ENCODE measurements at places on chromosomes 6 and 20.

DNA sequence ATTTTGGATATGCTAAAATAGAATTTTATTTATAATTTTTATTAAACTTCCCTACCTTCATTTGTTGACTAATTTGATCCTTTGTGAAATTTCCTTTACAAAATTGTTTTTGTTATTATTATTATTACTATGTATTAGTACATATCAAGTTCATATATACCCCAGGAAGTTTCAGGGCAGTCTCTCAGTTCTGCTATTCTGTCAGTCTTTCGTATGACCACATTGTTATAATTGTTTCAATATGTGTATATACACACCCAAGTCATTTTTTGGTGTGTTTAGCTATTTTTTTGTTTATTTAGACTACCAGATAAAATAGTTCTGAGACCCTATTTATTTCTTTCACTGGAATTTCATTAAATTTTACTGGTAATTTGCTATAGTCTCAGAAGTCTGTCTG lies 72.1 kb downstream of the NKAIN2 start:
- no peak for DNase-seq

DNA sequence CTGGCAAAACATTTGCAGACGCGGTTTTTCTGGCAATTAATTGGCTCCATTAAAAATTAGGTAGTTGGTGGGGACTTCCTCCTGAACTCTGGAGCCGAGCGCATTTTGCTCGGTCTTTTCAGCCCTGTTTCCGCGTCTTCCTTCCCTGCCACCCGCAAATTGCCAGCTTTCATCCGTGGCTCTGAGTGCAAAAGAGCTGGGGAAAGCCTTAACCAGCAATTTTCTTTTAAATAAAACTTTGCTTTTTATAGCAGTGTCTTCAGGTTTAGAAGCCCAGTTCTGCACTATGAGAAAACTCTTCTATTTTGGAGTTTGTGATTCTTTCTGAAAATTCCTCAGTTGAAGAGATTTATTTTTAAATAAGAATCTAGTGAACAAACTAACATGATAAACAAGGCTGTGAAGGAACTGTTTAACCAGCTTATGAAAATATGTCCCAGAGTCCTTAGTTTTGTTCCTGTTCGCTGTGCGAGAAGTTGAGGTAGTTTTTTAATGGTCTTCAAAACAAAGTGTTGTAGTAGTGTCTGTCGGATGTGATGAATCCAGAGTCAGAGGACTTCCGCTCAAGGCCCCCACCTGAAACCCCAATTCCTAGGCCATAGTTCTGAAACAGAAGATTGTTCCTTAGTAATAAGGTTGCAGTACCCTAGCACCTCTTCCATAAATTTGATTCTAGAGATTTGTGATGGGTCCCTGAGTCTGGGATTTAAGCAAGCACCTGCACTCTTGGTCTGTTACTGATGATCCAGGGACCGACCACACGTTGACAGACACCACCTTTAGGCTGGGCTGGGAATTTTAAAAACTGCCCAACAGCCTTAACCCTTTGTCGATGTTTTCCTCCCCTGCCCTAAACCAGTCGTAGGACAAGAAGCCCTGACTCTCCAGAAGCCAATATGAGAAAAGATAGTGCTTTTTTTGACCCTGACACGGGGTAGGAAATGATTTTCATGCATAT lies 950 bp downstream of the KCTD20 start:
- peak; percentile 13 for DNase-seq

GRCh38 chr6:137155830-137156229 lies 17.6 kb downstream of the IL22RA2 start:
- no peak for DNase-seq

- no peak for DNase-seq
These were observed 7.3 kb downstream of the VPS16 start for GRCh38 chr20:2847802-2848201.

DNA sequence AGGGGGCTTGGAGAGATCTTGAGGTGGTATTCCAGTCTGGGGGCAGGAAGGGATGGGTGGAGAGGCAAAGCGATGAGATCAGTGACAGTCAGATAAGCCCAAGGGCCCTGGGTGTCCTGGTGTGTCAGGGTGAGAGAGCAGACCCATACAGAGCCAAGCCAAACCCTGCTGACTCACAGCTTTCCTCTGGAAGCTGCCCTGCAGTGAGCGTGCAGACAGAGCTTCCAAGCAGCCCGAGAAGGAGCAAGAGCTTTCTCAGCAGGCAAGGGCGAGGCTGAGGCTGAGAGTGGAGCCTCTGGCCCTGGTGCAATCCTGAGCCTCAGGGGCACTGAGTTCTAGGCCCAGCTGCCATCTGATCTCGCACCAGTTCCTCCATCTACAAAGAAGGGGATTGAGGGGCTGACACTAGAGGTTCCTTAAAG lies 91.1 kb upstream of the HIVEP1 start:
- no peak for DNase-seq

GRCh38 chr6:142746524-142746923 lies 198.5 kb downstream of the HIVEP2 start:
- no peak for DNase-seq

- DNase-seq: no peak
These were observed 180.2 kb upstream of the MARCKS start for GRCh38 chr6:113676968-113677367.

DNA sequence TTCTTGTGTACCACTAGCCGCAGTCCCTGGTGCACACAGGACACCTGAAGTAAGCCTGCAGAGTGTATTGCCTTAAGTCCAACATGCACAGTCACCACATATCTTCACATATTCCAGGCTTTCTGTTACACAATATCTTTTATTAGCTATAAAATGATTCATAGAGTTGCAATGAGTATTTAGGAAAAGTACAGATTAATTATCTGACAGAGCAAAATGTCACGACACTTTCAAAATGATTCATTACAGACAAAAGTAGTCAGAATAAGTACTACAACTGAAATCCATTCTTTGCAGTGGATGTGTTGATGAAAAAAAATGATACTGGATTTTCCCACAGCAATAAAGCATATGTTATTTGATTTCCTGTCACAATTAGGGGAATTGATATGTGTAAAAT lies 199.5 kb upstream of the ASCC3 start:
- no peak for DNase-seq

DNA sequence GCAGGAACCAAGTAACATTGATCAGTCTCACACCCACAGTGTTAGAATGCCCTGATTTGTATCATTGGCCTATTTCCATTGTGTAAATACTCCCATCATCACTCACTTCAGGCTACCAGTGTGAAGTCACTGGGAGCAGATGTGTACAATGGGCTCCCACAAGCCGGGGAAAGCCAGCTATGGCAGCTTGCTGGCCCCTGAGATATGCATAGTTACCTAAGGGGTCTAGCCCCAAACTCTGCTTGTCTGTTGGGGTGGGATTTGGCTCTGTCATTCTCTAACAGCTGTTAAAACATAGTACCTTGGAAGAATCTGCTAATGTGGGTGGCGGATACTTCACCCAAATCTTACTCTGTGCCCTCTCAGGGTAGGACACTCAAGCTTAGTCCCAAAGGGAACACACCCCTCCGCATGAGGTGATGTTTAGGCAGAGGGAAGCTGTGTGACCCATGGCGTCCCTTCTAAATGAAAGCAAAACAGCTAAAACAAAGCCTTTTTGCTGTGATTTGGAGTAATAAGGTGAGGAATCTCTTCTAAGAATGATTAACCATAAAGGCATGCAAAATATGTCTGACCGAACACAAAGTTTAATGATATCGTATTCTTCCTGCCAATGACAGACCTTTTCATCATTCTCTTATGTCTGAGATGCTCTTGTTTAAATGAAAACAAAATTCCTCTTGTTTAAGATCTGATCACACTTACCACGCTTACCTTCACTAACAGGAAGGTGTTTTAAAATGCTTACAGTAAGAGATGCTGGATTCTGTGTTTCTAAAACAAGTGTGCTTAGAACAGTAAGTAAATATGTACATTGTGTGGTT lies 45.9 kb upstream of the PXDC1 start:
- DNase-seq: no peak

DNA sequence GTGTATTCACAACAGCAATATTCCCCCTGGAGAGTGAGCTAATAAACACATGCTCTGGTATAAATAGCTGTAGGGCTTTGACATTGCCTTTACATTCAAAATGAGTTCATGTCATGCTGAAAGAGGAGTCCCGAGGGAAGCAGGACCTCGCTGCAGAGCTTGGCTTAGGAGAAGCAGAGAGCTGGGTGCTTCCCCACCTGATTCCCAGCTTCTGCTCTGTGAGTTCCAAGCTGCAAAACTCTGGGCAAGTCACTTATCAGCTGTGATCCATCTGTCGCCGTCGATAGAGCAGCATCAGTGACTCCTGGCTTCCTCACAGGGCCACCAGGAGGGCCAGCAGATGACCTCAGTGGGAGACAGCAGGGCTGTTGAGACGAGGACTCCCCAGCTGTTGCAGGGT lies 241.8 kb downstream of the ANKRD60 start:
- DNase-seq: no peak

DNA sequence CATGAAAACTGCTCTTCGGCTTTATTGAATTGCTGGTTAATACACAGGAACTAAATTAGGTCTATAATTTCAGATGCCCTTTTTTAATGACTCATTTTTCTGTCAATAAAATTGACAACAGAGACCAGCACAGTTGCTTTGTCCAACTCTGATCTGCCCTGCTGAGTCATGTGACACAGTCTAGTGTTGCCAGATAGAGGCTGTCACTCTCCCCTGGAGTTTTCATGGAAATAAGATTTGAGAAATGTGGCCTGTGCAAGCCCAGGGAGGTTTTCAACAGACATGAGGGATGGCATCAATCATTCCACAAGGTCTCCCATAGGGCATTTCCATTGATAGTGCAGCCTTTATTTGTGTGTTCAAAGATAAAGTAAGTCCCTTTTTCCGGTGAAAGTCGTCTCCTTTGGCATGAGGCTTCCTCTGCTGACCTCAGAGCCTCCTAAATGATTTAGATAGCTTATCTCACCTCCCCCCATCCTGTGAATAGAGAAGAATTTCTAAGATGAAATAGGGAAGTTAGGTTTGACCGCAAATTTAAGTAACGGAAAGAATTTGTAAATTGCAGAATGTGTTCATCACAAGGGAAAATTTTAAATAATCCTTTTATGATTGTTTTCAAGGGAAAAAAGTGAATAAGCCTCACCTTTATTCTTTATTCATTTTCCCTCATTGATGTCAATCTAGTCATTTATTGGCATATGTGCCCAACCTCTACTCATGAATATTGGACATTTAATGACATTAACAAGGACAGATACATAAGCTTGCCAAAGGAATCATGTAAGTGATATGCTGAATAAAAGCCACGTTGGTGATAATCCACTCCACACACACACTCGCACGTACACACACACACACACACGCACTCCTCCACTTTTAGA lies 277.7 kb downstream of the ADGB start:
- DNase-seq: no peak

- DNase-seq: no peak
These were observed 15.1 kb upstream of the RTF2 start for GRCh38 chr20:56453352-56453751.

DNA sequence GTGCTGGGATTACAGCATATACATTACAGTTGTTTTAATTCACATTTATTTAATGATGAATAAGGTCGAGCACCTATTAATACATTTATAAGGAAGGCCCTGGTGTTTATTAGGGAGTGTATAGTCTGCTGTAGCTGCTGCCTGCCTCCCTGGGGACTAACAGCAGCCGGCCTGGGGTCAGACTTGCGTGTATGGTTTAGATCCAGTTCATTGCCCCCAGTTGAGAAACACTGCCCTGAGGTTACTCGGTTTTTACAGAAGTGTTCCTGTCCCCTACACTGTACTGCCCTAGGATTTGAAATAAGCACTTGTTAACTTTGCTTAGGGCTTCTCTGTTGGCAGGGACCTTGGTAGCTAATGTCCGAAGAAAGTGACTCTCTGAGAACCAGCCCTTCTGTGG lies 4.0 kb downstream of the TTPAL start:
- DNase-seq: no peak

DNA sequence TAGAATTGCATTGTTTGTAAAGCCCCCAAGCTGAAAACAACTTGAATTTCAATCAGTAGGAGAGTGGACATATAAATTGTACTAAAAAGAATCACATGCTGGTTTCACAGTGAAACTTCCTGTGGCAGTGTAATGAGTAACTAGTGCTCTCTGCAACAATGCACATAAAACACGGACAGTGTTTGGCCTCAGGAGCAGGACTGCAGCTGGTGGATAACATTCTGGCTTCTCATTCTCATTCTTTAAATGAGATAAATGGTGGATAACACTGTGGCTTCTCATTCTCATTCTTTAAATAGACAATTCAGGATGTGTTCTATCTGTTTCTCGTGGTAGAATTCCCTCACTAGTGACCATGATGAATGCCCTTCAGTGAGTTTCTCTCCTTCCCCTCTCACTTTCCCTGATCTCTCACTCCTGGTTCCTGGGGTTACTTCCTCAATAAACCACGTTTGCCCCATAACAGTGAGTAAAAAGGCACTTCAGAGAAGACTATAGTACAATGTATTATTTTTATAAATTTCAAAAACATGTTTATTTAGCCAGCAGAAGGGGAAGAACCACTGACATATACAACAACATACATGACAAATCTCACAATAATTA lies 59.9 kb downstream of the SLC22A2 start:
- no peak for DNase-seq

GRCh38 chr6:26249957-26250697 lies 114.9 kb upstream of the BTN3A2 start:
- DNase-seq: peak; percentile 21

GRCh38 chr20:37384683-37385174 lies 38.8 kb downstream of the SRC start:
- DNase-seq: peak; percentile 79

DNA sequence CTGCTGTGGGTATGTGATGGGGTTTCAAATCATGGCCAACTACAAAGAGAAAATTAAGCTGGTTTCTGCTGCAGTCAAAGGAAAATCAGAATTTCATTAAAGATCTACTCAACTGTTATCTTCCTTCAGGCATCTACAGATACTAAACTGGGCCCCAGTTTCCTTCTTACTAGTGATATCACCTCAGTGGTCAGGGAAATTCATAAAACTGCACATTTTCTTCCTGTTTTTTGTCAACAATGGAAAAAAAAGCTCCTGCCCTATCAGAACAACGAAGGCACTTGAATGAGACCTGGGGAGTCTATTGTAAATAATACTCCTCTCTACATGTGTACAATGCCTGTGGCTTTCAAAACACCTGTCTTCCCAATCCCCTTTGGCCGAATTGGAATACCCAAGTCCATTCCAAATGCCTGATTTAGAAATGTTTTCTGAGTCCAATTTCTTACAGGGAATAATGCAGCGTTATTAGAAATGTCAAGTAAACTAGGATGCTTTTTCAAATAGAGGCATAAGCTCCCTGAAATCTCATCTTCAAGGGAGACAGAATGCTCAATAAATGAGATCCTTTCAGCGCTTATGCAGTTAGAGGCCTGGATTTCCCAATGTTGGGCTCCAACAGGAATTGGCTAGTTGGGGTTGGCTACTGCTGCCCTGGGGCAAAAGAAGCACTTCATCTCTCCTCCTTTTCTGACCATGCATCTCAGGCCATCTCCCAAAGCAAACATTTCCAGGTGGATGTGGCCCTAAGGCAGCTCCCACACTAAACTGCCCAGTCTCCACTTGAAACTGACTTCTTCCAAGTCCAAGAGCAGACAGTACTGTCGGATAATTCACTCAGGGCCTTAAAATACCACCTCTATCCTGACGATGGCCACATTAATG lies 143.3 kb downstream of the NFATC2 start:
- DNase-seq: no peak

- DNase-seq: no peak
These were observed 397.8 kb downstream of the KIF16B start for GRCh38 chr20:16175322-16175961.

Measured in cerebellum (tissue), 4 donors.